ENCODE measurements at places on chromosomes 3 and 15.

- no peak for DNase-seq
Measured at GRCh38 chr3:159844801-159845261, 143.8 kb upstream of the IL12A start.

GRCh38 chr3:81592101-81592500, 169.3 kb downstream of the GBE1 start:
- no peak for DNase-seq

DNA sequence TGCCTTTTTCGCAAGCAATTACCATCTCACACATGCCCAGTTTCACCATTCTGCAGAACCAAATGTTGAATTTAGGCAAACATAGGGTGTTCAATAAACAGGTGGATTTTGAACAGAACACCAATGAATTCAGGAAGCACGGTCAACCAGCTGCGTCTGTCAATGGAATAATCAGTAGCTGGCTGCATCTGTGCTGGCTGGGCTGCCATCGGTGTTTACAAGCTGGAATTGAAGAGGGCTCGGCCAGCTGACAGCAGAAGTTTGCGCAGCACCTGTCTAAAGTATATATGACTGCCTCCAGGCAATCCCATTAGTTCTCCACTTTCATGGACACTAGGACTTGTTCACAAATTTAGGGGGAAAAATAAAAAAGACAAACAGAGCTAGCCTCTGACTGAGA, 996.4 kb upstream of the CFAP20DC start:
- DNase-seq: no peak

DNA sequence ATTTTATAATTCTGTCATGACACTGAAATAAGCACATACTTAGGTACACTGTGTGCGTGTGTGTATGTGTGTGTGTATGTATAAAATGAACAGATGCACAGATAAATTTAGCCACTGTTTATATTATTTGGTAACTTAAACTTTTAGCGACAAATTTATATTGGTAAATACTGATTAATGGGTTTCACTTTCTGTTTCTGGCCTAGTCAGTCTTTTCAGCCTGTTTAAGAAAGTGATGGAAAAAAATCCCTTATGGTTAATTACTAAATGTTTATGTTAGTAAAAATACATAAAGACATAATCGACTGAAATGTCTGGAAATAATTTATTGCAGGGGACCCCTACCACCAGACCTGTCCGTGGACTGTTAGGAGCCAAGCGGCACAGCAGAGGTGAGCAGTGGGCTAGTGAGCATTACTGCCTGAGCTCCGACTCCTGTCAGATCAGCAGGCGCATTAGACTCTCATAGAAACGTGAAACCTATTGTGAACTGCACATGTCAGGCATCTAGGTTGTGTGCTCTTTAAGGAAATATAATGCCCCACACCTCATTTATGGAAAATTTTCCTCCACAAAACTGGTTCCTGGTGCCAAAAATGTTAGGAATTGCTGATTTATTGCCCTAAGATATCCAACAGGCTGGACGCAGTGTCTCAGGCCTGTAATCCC, 717.4 kb downstream of the SI start:
- DNase-seq: no peak

GRCh38 chr15:84681831-84682230, 23.8 kb upstream of the NMB start:
- no peak for DNase-seq

DNA sequence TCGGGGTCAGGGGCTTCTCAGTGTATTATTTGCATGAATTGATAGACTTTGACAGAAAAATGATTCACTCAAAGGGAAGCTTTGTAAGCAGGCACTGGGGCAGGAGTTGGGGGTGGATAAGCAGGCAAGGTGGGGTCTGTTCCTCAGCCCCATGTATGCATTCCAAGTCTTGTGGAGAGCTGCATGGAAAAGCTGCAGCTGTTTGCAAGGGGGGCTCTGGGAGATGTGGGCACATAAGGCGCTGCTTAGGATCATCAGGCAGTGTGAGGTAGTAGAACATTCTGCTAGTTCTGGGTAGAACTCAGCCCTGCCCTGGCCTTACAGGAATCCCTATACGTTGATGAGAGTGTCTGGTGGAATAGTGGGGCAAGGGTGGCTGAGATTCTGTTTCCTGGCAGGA, 154.2 kb upstream of the LRIG1 start:
- DNase-seq: no peak

DNA sequence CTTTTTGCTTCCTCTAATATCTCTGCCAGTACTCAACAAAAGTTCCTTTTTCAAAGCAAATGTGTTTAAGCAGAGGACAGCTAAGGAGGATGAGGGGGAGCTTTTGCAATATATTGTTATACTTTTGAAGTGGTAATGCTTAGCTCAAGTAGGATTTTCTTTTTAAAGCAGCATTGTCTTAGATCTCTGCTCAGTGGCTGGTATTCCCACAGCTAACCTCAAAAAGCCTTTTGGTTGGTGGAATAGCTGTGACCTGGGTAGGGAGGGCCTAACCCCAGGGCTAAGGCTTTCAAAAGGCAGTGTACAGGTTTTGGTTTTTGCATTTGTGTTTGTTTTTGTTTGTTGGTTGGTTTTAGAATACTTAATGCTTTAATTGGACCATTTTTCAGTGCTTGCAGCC, 76.1 kb downstream of the UBP1 start:
- no peak for DNase-seq

DNA sequence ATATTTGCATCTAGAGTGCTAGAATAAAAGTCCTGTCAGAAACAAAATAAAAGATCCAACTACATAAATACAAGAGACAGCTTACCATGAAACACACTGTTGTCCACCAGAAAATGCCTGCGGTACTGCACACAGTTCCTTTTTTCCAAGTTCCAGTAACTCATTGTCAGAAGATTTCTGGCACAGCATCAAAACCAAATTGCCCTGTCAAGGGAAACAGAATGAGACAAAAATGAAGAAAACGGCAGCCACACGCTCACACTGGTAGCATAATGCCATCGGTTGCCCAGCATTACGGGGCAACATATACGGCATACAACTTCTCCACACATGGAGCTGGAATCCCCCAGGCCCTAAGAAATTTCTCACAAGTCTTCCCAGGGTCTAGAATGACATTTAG, 40.8 kb downstream of the PLCH1 start:
- no peak for DNase-seq

DNA sequence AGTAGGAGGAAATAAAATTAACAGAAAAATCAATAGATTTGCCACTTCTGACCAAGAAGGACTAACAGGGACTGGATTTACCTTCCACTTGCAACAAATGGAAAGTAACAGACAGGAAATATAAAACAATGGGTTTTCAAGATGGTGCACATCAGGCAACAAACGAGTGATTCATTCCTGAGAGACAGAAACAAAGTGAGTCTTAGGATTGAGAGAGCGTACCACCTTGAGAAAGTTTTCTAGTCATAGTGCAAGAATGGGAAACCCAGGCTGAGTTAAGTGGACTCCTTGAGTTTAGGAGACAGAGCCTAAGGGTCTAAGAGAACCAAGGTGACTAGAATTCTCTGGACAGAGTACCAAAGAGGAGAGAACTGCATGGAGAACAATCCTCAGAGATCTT, 101.7 kb downstream of the PPP2R3A start:
- DNase-seq: no peak

DNA sequence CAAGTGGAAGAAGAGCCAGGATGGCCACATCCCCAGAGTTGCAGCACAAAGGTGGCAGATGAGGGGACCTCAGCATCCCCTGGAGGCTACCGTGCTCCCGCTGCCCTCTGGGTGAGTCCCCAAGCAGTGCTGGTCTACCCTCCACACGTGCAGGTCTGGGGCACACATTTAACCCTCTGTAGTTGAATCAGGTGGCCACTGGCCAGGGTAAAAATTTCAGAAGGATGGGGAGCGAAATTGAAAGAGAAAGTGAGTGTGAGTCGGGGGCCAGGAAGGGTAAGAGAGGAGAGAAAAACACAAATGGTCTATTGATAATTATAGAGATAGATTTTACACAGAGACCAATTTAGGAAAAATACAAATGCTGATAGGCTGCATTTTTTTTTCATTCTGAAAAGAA, 139.5 kb upstream of the EIF1B start:
- no peak for DNase-seq

- DNase-seq: no peak
Measured at GRCh38 chr3:189049458-189050236, 122.1 kb upstream of the TPRG1 start.

DNA sequence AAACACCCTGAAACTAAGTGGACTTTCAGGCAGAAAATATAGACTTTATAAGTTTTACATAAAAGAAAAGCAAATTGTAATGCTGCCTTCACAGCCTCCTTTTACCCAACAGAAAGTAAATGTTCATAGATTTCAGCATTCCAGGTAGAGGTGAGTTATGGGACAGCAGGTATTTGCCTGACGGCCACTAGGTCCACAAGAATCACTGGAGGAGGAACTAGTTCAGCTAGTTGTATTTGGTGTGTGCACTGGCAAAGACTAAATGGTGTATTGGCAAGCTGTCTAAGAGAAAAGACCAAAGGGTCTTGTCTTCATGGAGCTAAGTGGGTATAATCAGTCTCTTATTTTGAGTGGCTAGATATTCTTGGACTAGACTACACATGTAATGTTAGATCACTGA, 34.2 kb downstream of the ZNF654 start:
- DNase-seq: no peak

- DNase-seq: no peak
Measured at GRCh38 chr3:188253800-188254452, 100.0 kb downstream of the LPP start.

DNA sequence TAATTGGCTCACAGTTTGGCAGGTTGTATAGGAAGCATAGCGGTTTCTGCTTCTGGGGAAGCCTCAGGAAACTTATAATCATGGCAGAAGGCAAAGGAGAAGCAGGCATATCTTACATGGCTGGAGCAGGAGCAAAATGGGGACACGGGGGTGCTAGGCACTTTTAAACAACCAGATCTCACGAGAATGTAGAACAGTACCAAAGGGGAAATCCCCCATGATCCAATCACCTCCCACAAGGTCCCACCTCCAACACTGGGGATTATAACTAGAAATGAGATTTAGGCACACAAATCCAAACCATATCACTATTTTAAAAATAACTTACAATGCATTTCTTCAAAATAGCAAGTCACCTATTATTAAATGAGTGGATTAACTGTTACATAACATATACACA, 47.1 kb upstream of the ANKRD28 start:
- no peak for DNase-seq

DNA sequence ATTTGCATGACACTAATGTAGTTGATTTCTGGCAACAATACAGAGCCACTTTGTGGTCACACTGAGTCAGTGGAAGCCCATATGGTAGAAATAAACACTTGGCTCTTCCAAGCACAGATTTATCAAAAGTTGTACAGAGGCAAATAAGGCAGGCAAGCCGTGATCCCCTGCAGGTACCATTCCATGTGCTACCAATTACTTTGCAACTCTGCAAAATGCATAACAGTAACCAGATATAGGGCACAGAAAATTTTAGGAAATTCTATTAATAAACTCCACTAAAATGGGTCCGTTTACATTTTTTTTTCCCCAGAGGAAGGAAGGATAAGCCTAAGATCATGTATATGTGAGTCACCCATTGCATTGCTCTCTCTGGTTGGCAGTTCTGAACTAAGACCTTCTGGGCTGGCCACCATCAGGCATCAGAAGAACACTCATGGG, 103.1 kb upstream of the PTX3 start:
- DNase-seq: peak; percentile 60

DNA sequence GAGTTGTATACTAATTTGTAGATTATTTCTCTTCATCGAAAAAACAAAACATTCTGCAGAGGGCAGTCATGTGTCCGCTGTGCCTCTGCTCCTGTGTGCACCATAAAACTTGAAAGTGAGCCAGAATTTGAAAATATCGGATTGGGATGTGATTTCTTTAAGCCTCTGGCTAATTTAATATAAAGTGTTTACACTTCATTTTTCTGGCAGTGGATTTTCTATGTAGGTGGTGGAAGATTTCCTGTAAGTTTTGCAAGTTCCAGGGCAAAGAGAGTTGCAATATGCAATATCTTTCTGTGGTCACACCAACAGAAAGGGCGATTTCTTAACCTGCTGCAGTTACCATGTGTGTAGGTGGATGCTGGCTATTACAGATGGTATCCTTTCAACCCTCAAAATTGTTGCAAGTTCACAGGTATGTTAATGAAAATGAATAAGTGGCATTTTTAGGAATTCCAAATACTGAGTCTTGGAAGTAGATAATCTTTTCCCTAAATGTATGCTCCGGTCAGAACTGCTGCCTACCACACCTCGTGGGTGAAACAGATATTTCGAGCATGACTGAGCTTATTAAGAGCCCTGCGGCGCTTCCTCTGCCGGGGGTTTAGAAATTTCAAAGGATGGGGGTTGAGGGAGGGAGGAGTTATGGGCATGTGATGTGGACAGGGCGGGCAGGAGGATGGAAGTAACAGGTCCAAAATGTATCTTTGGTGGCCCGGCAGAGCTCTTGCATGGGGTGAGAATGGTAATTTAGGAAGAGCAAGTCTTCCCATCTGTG, 134.0 kb downstream of the PGPEP1L start:
- peak; percentile 85 for DNase-seq

DNA sequence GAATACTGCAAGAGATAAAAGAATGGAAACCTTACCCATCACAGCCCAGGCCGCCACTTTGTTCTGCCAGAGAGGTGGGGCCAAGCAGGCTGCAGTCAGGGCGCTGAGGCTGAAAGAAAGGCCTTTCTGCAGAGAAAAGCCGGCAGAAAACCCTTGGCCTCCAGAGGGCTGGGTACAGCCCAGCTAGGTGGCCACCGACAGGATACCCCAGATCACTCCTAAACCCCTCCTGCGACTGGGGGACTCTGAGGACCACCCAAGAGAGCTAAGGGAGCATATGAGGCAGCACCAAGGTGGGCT, 69.3 kb downstream of the SMAD6 start:
- no peak for DNase-seq

DNA sequence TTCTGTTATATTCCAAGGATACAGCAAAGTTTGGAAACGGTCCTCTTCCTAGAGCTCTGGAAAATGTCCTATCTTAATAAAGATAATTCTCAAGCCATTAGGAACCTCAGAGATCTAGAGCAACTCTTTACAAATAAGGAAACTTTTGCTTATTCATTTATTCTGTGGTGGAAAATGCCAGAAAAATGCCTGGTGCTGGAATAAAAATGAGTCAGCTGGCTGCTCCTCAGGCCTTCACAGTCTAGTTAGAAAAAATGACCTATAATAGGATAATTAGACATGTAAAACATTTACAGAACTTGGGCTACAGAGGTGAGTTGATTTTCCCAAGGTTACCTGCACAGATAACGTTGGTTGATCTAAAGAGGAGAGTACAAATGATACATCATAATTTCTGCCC, 372.5 kb downstream of the NLGN1 start:
- DNase-seq: peak; percentile 17

- no peak for DNase-seq
Measured at GRCh38 chr3:30520699-30521098, 85.7 kb upstream of the TGFBR2 start.
